ENCODE measurements at places on chromosomes 3 and 15.

- no peak for DNase-seq
These were observed 37.0 kb upstream of the LMCD1 start for GRCh38 chr3:8464668-8465067.

DNA sequence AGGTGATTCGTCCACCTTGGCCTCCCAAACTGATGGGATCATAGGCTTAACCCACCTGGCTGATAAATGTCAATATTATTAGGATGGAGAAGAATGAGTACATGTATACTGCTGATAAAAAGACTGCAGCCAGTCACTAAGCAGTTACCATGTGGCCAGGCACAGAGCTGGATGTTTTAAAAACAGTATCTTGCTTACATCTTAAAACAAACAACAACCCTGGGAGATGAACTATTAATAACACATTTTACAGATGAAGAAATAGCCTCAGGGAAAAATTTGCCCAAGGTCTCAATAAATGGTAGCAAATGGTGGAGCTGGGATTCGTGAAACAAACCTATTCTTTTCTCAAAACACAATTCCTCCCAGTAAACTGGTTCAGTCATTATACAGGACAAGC, 18.1 kb downstream of the IL17RD start:
- DNase-seq = no peak

GRCh38 chr15:82130248-82130647, 84.4 kb upstream of the MEX3B start:
- DNase-seq = no peak

GRCh38 chr15:73809728-73810501, 56.8 kb upstream of the INSYN1 start:
- no peak for DNase-seq

- DNase-seq = no peak
These were observed 34.9 kb downstream of the SNAPC5 start for GRCh38 chr15:66462627-66463026.

- DNase-seq = no peak
These were observed 15.1 kb downstream of the EHD4 start for GRCh38 chr15:41957021-41957897.

- no peak for DNase-seq
These were observed 1.5 kb downstream of the CEP97 start for GRCh38 chr3:101725890-101726275.

GRCh38 chr15:37698679-37699078, 235.8 kb upstream of the TMCO5A start:
- DNase-seq = no peak

- DNase-seq = no peak
These were observed 3.2 kb downstream of the LRRFIP2 start for GRCh38 chr3:37171144-37171543.

DNA sequence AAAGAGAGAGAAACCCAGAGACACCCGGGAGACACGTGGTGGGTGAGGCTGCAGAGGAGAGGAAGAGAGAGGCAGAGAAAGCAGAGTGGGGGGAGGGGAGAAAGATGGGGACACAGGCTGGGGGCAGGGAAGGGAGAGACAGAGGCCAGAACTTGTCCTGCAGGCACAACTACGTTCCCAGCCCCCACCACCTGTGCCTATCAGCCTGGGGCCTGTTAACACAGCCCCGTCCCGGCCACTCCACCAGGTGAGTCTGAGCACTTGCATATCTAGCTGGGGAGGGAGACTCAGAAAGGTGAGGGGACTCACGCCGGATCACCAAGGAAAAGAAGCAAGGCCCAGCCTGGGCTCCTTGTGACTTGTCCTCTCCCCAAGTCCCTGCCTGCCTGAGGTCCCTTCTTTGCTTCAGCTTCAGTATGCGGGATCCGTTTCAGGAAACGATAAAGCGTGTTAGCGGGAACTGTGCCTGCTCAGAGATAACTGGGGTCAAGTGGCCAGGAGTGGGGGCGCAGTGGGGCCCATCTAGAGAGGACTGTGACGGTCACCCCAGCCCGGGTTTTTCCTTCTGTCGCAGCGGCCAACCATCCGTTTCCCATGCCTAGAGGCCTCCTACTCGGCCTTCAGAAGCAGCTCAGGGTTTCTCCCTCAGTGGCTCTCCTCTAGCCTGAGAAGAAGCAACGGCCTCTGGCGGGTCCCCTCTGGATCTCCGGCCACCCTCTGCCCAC, 10.3 kb downstream of the LINGO1 start:
- DNase-seq = no peak

DNA sequence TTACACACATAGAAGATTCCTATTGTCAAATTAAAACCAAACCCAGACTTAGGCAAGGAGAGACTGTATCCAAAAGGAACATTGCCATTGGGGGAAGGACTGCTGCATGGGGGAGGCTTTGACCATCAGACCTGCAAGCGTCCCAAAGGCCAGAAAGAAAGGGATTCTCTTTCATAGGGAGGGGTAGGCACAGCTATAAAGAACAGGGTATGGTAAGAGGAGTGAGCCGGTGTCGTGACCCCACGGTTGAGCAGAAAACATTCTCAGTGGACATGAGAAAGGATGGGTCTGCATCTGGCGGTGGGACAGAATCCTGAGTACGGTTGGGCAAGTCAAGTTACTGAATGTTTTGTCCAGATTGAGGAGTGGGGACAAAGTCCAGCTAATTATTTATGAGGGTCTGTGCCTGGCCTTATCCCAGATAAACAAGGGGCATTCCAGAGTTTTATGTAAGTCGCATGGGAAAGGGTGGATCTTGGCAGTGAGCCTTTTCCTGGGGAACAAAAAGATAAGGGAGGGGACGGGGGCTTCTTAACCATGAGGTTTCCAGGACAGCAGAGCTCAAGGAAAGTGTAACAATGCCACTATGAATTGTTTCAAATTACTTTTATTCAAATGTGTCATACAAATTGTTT, 357.8 kb downstream of the OCA2 start:
- no peak for DNase-seq

DNA sequence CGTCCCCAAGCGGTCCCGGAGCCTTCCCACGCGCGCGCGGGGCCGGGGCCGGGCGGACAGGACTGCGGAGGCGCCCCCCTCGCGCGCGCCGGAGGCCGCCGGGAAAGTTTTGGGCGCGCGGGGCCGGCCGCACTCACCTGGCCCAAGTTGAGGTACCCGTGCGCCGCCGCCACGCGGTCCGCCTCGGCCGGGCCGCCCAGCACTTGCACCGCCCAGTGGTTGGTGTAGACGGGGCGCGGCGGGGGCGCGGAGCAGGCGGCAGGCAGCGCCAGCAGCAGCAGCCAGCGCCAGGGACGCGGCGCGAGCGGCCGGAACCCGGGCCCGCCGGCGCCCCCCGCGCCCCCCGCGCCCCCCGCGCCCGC, 289 bp downstream of the PCSK6 start:
- no peak for DNase-seq

DNA sequence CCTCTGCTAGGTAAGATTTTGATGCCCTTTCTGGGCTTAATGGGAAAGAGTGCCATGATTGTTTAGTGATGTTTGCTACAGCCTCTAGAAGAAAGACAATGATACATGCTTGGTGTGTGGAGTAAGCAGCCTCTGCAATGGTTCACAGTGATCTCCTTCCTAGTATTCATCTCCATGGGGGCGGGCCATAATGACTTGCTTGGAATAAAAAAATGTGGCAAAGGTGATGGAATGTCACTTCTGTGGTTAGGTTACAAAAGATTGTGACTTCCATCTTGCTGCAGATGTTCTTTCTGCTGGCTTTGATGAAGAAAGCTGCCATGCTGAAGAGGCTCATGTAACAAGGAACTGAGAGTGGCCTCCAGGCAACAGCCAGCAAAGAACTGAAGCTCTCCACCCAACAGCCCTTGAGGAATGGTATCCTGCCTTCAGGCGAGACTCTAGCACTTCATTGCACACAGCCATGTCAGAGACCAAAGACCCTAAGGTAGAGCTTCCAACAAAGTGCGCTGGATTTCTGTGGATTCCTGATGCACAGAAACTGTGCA, 139.1 kb upstream of the LRIG1 start:
- DNase-seq = no peak

- DNase-seq = no peak
These were observed 13.8 kb upstream of the CCR1 start for GRCh38 chr3:46221938-46222337.

GRCh38 chr3:119296727-119297122, 2.5 kb downstream of the ARHGAP31 start:
- DNase-seq = no peak

DNA sequence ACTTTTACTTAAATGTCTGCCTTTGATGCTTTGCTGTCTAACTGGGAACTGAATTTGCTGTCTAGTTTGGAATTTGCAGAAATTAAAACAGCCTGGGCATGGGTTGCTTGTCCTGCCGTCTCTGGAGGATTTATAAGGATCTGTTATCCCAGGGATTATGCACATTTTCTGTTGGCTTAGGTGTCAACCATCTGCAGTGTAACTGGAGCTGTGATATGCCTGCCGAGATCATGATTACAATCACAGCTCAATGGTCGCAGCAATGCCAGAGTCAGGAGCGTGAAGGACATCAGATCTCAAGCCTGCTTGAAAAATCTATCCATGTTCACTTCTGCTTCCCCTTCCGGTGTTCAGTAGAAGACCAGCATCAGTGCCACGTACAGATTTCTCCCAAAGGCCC, 41.8 kb upstream of the SETMAR start:
- no peak for DNase-seq

- DNase-seq = no peak
These were observed 103.6 kb upstream of the NEO1 start for GRCh38 chr15:72948662-72949061.

- DNase-seq = no peak
These were observed 33.0 kb downstream of the FAM98B start for GRCh38 chr15:38486936-38487335.

Measured in activated T-helper 1 cell treated with anti-CD3 and anti-CD28 coated beads, Interleukin-2, amount 50 U/mL, for 16 hours (primary cell).